ENCODE measurements at places on chromosomes 3 and 15. TPM values are rescaled to one million over a fixed set of nuclear protein-coding genes. Genes with fewer than 3 reads are reported as not detected.

CACNA2D3 gene
- polyA plus RNA-seq: 1.2 TPM

DNA sequence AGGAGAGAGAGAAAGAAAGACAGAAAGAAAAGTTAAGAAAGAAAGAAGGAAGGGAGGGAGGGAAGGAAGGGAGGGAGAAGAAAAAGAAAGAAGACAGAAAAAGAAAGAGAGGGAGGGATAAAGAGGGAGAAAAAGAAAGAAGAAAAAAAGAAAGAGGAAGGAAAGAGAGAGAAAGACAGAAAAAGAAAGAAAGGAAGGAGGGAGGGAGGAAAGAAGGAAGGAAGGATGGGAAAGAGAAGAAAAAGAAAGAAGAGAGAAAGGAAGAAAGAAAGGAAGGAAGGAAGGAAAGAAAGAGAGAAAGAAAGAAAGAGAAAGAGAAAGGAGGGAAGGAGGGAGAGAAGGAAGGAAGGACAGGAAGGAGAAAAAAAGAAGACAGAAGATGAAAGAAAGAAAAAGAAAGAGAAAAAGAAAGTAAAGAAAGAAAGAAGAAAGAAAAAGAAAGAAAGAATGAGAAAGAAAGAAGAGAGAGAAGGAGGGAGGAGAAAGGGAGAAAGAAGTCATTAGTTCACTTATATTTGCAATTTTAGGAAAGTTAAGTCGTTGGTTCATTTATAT is 567.2 kb upstream of the CBLB start:
- no peak for DNase-seq

TTLL13 gene
- polyA plus RNA-seq: 0.80 TPM

DNA sequence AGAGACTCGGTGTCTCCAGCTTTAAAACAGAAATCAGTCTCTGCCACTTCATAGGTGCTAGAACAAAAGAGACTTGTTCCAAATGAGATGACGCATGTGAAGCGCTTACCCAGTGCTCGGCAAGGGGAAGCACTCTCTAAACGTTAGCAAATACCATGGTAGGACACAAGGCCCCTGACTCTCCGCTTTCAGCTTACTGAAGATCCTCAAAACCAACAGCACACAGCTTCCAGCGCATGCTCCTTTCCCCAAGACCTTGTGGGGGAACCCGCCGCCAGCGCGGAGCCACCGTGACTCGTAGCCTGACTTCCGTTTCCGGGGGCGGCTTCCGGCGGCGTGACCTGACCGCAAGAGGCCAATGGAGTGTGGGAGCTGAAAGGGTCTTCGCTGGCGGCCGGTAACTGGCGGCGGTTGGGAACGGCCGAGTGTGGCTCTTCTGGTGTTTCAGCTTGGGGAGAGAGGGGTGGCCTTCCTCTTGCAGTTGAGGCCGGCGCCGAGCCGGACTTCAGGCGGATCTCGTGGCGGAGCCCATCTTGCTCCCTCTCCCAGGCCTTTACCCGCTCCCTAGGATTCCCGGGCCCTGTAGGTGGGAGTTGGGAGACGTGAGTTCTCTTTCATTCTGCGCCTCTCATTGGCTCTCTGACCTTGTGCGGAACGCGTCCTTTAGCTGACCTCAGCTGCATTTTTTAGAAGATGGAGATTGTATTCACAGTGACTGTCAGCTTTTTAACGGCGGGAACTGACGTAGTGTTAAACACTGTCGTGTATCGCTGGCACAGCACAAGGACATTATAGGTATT is at the start of gene THUMPD3:
THUMPD3 (plus strand) TSS at position 324 of the 800 bp plus-strand sequence. CDS start 2,015 bp downstream, outside the sequence.
- peak; percentile 89 for DNase-seq

KCNAB1 gene
- 3.5 TPM for polyA plus RNA-seq

RPL4 gene
- polyA plus RNA-seq: 3,829 TPM

DNA sequence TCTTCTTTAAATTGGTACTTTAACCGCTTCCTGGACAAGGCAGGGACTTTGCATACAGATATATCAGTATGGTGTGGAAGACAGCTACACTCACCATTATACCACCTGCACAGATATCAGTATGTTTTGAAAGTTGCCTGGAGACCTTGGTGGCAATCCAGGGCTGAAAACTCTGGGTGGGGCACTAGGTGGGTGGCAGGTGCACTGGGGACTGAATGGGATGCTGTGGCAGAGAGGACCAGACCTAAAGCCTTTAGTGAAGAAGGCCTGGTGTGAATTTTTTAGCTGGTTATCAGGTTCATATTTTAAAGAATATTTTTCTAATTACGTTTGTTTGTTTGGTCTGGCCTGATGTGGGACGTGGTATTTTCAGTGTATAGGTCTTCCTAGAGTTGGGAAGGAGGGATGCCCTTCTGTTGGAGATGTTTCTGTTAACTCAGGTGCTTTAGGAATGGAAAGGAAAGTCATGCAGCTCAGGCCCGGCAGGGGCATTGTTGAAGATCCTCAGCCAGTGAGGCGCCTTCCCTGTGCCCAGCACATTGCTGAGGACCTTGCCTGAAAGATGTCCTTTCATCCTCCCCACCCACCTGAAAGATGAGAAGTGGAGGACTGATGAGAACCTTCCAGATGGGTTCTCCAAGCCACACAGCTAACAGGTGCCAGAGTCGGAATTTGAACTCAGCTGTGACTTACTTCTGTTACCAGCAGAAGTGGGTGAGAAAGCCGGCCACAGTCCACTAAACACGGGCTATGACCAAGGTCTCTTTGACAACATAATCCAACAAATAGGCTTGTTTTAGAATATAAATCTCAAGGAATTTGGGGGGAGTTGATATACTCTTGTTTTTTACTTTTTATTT is 77.3 kb downstream of the APBA2 start:
- DNase-seq: no peak

TSEN2 gene
- 23.3 TPM for polyA plus RNA-seq

C3orf22 gene
- polyA plus RNA-seq: not detected

DNA sequence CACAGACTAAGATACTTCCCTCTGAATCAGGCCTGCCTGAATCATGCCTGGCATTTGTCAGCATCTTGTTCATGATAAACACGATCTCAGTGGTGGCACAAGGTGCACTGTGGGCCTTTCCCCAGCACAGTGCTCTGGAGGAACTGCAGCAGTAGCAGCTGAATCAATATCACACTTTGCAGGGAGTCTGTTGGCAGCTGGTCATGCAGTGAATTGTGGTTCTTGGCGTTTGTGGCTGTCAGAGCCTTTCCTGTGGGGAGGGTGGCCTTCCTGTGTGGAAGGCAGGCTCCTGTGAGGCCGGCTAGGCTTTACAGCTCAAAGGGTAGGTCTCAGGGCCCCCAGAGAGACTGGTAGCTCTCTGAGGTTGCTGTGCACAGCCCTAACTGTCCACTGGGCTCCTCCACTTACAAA is 54.4 kb upstream of the TLE3 start:
- no peak for DNase-seq

DNA sequence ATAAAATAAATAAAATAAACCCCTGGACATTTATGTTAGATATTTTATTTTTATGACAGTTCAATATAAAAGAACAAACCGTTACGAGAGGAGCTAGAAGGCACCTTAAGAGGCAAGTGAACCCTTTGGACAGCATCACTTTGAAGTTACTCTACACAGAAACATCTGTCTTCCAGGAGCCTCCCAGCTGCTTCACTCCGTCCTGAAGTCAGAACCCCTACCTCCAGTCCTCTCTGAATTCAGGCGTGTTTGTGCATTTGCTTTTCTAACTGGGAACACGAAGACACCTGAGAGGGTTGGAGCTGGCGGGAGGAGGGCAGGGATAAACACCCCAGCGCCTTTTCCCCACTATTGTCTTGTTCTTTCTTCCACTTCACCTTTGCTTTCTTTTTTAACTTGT is 46.2 kb downstream of the CMTM7 start:
- DNase-seq: no peak

GRCh38 chr3:134516905-134517304 is 31.0 kb downstream of the CEP63 start:
- no peak for DNase-seq

DNA sequence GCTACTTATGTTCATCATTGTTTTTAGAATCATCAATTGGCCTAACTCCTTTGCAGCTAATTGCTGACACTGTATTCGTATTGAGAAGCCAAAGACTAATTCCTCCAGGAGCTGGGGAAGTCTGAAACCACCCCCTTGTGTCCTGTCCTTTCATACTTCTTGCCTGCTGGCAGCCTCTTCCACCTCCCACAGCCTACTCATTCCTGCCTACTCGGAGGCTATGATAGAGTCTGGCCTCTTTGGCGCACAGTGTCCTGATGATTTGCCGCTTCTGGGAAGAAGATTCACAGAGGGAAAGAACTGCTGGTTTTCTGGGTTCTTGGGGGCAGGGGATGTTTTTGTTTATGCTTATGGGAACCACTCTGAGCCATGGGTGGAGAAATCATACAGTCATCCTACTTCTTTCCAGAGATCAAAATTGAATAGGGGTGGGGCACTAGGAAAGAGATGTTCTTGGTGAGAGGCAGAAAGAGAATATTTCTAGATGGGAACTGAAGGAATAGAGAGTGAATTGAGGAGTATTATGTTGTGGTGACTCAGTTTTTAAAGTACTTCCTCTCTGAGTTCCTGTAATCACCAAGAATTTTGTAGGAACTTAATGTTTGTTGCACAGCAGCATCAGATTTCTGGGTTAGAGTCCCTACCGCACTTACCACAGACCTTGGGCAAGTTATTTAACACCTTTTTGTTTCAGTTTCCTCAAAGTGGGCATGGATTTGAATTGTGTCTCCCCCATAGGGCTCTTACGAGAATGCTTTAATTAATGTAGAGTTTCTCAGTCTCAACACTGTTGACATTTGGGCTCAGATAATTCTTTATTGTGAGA is 22.1 kb upstream of the SCAANT1 start:
- no peak for DNase-seq

DNA sequence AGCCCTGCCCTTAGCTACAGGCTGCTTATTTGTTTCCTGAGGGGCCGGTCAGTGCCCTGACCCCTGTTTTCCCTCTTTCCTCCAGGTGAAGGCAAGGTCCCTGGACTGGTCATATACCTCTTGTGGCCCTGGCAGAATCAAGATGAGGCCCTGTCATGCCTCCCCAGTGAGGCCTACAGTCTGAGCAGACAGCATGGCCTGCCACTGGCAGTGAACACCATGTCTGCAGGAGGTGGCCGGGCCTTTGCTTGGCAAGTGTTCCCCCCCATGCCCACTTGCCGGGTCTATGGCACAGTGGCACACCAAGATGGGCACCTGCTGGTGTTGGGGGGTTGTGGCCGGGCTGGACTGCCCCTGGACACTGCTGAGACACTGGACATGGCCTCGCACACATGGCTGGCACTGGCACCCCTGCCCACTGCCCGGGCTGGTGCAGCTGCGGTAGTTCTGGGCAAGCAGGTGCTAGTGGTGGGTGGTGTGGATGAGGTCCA is 1.2 kb downstream of the KLHDC8B start:
- no peak for DNase-seq

- DNase-seq: no peak
These were observed 349.4 kb downstream of the DOCK3 start for GRCh38 chr3:51024121-51024520.

DNA sequence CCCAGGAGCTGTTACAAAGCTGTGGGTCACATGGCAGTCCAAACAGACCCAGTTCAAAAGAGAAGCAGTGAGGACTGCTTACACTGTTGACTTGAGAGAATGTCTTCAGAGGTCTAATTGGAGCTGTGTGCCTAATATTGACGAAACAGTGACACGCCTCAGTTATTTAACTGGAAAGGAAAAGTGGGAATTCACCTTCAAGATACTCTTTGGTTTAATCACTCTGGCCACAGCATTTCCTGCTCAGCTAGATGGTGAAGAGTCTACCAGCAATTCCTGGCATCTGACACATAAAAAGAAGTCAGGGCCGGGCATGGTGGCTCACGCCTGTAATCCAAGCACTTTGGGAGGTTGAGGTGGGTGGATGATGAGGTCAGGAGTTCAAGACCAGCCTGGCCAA is 326.4 kb downstream of the SV2B start:
- DNase-seq: no peak

GRCh38 chr3:166993015-166993630 is 387.0 kb downstream of the ZBBX start:
- no peak for DNase-seq

GP5 gene
- polyA plus RNA-seq: 0.69 TPM

CD80 gene
- polyA plus RNA-seq: 0.17 TPM

DNA sequence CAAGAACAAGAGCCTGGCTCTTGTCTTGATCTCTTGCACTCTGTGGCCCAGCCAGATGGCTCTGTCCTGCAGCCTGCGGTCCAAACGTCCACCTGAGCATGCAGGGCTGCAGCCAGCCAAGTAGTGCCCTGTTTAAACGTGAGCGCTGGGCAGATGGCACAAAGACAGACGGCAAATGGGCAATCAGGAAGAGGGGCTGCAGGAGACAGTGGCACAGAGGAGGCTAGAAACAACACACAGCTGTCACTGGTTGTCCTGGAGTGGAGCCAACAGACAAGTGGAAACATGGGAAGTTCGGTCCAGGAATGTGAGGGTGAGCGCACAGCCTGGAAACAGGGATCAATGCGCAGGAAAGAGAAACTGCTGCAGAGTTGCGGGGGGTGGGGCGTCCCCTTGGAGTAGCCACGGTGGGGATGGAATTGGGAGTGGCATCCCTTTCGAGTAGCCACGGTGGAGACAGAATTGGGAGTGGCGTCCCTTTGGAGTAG is 10.7 kb upstream of the ZXDC start:
- no peak for DNase-seq

ASB14 gene
- polyA plus RNA-seq: 0.60 TPM

HCLS1 gene
- 7.6 TPM for polyA plus RNA-seq

DNA sequence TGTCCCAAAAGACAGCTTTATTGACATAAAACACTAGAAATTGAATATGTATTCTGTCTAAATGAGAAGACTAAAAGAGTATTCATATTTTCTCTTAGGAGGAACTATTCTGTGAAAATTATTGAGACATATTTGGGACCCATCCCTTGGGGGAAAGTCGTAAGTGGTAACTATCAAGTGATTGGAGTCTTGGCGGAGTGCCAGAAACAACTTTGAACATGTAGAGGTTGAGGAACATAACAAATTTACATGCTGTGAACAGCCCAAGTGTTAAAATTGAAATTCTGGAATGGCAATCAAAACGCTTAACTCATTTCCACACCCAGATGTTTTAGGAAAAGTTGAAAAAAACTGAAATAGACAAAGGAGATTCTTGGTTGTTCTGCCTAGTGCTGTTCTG is 1034.6 kb downstream of the NSUN3 start:
- no peak for DNase-seq

GRCh38 chr3:58868097-58868779 is 181.6 kb downstream of the CFAP20DC start:
- DNase-seq: no peak

DNA sequence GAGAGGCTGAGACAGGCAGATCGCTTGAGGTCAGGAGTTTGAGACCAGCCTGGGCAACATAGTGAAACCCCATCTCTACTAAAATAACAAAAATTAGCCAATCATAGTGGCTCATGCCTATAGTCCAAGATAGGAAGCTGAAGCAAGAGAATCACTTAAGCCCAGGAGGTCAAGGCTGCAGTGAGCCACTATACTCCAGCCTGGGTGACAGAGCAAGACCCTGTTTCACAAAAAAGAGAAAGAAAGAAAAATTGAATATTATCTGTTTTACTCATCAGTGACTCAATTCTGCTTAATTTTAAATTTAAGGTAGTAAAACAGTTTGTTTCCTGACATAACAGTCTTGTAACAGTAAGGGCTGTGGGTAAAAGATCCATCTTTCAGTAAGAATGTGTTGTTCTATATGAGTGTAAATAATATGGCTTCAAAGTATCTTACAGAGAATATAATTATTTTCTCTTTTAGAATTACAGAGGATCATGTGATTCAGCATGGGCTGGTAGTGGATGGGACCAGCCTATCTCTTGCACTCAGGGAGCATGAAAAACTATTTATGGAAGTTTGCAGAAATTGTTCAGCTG is 85.8 kb downstream of the ATP11B start:
- DNase-seq: no peak

LYZL4 gene
- not detected for polyA plus RNA-seq

All from renal cortex interstitium (tissue), 15 donors.